Dermis microvascular lymphatic vessel endothelial cell (primary cell): ENCODE measurements at places on chromosomes 7 and 10.

GRCh38 chr7:108367946-108368345 lies 88.3 kb downstream of the NRCAM start:
- no peak for DNase-seq

DNA sequence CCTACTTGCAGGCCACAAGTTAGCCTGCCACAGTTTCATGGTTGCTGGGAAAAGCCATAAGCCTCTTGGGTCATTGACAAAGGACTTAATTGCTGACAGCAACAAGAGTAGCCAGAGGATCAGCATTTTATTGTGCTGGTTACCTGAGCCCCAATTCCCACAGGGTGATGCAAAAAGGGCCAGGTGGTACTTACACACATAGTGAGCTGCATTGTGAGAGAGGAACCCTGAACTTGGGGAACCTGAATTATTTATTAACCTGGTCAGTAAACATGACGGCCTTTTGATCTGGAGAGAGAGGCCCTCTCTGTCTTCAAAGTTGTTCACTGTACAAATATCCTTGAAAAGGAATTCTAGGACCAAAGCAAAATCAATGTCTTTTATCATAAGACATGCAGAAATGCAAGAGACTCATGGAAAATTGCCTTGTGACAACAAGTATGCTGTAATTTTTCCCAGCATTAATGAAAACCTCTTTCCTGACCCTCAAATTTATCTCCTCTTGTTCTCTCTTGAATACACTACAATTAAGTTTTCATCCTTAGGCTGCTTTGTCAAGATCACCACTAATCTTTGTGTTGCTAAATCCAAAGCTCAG lies 102.9 kb upstream of the PHYHIPL start:
- DNase-seq: no peak

- peak; percentile 45 for DNase-seq
Observed at GRCh38 chr10:79079490-79080355, 11.0 kb downstream of the ZMIZ1 start.

- no peak for DNase-seq
Observed at GRCh38 chr7:76515999-76516443, 5.7 kb downstream of the UPK3B start.

GRCh38 chr7:148572067-148572522 lies 18.5 kb upstream of the C7orf33 start:
- DNase-seq: no peak

GRCh38 chr10:96341219-96342182 lies 17.3 kb downstream of the OPALIN start:
- no peak for DNase-seq

DNA sequence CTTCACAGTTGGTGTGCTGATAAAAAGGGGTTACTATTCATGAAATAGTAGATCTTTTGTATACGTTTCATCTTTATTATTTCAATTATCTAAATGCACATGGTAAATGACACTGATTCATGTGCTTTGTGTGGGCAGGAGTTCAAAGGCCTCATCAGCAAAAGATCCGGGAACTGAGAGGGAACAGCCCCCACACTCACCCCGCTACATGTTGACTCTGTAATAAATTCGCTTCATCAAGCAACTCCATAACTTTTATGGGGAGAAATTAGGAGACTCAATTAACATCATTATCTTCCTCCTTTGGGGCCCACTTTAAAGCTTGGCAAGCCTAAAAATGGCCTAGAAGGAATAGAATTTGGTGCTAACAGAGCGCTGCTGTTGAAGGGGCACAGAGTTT lies 250.7 kb upstream of the BMPER start:
- DNase-seq: no peak

DNA sequence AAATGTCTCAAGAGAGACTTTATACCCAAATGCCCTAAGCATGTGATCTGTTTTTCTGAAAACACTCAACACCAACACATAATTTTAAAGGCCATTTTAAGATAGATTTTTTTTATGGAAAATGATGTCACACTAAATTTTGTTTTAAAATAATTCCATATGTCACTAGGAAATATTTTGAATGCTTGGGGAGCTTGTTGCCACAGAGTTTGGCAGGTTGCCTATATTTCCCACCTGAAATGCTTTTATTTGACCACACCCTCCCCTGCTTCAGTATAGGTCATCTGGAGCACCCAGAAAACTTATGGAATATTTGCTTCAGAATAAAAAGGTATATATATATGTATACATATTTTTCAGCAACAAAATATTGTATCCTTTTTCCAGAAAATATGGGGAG lies 180.0 kb upstream of the ANK3 start:
- DNase-seq: no peak

GRCh38 chr10:128322950-128323349 lies 196.7 kb upstream of the MKI67 start:
- DNase-seq: no peak

DNA sequence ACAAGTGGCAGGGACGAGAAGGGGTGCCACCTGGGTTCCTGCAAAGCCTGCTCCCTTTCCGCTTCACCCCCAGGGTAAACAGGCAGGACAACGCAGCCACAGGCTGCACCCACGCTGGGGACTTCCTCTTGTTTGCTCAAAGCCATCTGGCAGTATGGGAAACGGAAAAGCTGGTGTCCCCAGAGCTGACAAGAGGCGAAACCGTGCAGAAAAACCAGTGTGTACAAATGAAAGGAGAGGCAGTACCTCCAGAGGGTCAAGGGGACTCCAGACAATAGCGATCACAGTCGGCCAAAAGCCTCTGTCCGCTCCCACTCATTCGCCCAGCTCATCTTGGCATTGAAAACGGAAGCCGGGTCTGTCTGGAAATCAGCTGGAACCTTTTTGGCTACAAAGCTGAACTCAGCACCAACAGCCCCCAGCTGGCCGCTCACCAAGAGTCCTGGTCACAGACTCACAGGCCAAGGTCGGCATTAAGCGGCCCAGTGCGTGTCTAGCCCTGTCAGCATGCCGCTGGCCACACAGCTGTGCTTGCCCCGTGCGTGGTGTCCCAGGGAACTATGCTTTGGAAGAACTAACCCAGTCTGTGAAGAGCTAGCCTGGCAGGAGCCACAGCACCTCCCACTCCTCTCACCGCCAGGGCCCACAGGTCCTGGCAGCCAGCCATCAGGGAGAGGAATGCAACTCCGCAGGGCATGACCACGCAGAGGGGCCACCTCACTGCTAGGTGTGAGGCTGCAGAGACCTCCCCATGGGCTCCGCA lies 10.4 kb downstream of the TNS3 start:
- peak; percentile 91 for DNase-seq

DNA sequence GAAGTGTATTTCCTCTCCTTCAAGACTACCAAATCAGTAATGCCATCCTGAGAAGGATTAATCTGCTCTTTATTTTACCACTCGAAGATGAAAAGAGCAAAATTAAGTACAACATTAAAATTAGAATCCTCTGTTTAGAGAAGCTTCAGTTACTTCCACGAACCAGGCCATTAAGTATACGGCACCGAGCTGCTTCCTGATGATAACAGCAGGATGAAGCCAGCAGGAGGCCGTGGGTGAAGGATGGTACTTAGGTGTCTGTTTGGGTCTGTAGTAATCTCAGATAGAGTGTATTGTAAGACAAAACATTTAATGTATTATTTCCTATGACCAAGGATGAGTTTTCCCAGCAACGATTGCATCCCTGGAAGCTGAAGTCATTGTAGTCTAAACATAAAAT lies 362.8 kb downstream of the SFMBT2 start:
- no peak for DNase-seq

GRCh38 chr7:138935465-138936011 lies 45.7 kb downstream of the KIAA1549 start:
- peak; percentile 83 for DNase-seq

DNA sequence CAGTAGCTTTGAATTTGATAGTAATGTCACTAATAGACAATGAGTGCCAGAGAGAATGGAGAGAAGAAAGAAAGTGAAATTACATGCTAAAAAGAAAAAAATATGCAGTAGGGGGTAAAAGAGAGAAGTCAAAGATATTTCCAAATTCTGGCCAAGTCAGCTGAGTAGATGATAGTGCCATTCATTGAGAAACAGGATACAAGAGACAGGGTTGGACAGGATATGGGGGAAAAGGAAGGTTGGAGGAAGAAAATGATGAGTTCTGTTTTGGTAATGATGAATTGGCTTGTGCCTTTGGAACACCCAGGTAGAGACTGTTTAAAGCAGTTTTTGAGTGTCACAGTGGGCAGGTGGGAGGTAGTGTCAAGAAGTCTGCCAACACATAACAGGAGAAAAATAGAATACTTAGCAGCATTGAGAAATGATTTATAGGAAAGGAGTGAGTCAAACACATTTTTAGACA lies 78.3 kb downstream of the LRRC17 start:
- DNase-seq: no peak

DNA sequence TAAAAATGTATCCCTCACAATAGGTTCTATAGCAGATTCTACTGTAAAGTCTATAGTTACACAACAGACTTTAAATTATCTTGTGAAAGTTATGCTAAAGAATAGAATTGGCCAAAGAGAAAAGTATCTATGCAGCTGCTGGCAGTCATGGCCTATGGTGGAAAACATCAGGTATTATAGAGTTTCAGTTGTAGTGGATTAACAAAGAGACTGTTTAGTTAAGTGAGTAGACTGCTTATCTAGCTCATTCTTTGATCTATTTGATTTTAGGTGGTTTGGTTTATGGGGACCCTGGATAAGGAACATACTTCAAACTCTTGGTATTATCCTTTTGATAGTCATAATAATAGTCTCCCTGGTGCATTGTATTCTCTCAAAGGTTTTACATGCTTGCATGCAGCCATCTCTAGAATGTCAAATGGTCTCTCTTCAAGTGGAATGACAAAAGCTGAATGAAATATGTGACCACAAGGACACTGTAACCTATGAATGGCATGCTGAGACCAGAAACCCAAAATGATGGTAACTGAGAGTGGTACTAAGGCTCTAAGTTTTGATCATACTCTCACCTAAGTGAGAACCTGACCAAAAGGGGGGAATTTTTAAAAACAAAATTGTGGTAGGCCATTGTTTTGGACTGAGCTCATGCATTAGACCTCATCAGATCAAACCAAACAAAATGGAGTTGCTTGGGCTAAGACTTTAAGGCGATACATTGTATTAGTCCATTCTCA lies 54.9 kb upstream of the NAMPT start:
- no peak for DNase-seq

- no peak for DNase-seq
Observed at GRCh38 chr7:108145401-108145800, 15.2 kb upstream of the LAMB4 start.

- DNase-seq: peak; percentile 8
Observed at GRCh38 chr7:112272921-112273561, 66.5 kb downstream of the ZNF277 start.

DNA sequence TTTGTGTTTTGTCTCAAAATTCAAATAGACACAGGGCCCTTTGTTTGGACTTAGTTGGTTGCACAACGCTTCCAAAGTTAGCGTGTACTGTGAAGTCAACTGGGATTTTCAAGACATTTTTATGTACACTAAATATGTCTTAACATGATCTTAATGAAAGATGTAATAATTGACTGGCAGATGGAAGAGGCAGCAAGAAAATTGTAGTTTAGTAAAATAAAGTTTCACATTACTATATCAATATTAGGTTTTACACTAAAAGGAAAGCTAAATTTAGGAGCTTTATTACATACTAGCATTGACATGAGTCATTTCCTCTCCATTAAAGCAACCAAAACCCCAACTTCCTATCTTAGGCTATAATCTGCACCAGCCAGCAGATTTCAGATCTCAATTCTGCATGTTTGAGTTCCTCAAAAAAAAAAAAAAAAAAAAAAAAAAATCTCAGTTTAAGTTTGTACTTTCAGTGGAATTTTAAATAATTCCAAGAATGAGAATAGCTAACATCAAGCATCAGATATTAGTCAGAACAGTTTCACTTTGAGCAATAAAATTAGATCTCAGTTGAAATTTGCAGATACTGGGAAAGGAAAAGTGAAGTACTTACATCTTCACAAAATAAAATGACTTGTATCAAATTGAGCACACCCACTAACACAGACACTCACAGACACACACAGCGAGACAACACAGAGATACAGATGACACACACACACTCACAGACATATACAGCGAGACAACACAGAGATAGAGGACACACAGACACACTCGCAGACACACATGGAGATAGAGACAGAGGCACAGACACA lies 346.6 kb upstream of the KLF6 start:
- DNase-seq: peak; percentile 83

DNA sequence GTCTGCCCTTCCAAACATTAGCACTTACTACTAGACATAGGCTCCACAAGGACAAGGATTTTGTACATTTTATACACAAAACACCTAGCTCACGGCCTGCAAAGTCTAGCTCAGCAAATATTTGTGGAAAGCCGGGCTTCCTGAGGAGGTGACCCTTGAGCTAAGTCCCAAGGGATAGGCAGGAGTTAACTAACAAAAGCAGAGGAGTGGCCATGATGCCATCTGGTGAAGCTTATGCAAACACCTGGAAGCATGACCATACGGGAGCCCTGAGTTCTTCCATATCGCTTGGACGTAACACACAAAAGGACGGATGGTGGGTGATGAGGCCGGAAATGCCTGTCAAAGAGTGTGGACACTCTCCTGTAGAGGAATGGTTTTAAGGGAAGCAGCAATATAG lies 25.9 kb upstream of the YAE1 start:
- no peak for DNase-seq

DNA sequence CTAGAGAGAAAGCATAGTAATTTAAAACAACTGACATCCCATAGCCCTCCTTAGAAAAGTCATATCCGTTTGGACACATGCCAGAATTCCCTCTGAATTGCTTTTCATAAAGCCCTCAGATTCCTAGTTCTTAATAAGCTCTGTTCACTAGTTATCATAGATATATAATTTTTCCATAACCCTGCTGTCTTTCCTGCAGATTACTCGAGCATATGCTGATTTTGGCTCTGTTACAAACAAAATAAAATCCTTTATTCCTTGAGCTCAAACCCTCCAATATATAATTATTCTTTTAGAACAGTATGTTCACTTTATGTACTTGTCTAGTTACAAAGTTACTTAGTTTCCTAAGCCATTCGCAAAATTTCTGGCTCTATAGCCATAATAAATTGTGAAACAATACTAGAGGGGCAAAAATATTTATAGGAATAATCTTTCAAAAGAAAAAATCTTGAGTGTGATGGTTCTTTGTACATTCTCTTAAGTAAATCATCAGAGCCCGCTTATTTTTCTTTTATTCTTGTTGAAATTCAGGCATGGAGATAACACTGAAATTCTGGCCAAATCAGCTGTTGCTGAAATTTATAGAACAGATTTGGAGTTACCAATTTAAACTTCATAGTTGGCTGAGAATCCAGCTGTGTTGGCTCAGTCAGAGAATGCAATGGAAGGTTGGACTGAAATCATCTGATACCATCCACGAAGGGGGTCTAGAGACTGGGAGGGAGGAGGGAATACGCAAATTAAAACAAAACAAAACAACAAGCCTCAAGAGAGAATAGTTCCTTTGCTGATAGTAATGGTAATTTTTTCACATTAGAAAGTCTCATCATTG lies 146.1 kb upstream of the TMEM196 start:
- DNase-seq: no peak

DNA sequence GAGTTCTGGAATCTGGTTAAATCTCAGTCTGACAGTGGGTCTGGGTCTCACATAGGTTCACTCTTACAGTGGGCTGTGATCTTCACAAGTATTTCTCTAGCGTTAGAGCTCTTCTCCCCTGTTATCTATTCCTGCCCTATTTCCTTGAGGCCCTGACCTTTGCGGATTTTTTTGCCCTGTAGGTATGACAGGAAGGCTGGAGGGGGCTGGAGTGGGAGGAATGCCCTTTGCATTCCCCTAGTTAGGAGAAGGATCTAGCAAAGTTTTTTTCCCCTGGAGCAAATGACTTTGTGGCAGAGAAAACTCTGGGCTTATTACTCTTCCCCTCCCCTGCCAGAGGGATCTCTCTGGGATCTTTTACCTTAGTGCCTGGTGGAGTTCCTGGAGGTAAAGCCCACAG lies 49.2 kb downstream of the GALNT11 start:
- DNase-seq: no peak
